Immature natural killer cell (primary cell): ENCODE measurements at places on chromosomes 6 and 20.

GRCh38 chr6:83517500-83517899, 5.2 kb downstream of the PRSS35 start:
- no peak for DNase-seq

GRCh38 chr6:74549746-74550145, 656.1 kb downstream of the COL12A1 start:
- no peak for DNase-seq

DNA sequence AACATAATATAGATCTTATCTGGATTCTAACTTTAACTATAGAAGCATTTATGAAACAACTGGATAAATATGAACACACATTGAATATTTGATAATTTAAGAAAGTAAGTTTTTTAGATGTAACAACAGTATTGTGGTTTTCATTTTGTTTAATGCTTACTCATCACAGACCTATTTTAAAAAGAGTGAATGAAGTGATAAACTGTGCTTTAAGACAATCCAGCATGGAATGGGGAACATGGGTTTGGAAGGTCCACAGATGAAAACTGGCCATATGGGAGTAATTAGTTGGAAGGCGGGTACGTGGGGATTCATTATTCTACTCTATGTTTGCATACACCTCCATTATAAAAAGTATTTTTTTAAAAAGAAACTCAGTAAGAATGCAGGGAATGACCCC, 21.2 kb downstream of the EPB41L2 start:
- no peak for DNase-seq

- DNase-seq = no peak
These were observed 105.6 kb upstream of the CLDN20 start for GRCh38 chr6:155158030-155158843.

- DNase-seq = no peak
These were observed 79.4 kb downstream of the ASXL1 start for GRCh38 chr20:32437391-32438074.

GRCh38 chr20:363319-364078, 16.6 kb downstream of the NRSN2 start:
- DNase-seq = no peak
